Bone marrow (tissue), 2 donors: ENCODE measurements at places on chromosomes 5 and 9.

DNA sequence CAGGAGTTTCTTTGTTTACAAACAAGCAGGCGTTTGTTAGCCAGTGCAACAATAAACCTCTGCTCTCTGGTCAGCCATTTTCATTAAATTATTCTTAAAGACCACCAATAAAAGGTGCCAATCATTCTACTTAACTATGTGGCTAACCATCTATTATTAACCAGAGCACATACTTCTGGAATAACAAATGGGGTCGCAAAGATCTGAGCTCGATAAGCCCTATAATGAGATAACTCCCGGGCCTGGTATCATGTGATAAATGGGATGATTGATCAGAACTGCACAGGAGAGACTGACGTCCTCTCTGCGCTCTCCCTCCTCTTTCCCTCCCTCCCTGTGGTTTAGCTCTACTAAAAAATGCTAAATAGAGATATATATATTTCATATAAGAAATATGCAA, 488.2 kb downstream of the NTRK2 start:
- no peak for DNase-seq

DNA sequence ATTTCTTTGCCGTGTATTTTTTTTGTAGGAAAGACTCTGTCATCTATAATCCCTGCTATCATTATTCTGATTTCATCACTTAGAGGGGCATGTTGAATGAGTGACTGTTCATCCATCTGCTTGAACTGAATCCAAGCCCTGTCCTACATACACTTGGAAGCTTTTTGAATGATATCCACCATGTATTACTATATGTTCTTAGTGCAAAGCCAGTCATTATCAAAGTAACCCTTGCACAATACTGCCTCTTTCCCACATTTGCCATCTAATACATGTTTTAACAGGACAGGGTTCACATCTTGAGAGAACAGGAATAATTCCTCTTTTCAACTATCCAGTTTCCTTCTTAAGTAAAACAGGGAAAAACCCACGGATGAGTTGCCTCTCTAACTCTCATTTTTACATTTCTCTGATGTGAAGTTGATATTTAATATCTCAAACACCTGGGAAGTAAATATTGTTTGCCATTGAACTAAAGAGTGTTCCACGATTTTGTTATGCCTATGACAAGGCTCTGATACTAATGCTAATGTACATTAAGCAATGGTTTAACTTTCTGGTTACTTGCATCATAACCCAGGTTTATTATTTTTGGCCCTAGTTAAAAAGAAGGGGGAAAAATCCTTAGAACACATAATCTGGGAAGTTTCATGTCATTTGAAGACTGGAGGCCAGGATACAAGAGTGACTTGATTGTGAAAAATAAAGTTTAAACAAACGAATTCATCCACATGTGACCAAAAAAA, 103.7 kb upstream of the TARS1 start:
- DNase-seq, result no peak

- no peak for DNase-seq
Measured at GRCh38 chr5:348726-349125, 27.2 kb downstream of the AHRR start.

- peak; percentile 49 for DNase-seq
Measured at GRCh38 chr5:68251386-68251785, 35.8 kb downstream of the PIK3R1 start.

- no peak for DNase-seq
Measured at GRCh38 chr5:8644377-8644776, 775.4 kb downstream of the MTRR start.

GRCh38 chr5:3348576-3349535, 246.8 kb upstream of the IRX1 start:
- DNase-seq, result no peak

- DNase-seq, result no peak
Measured at GRCh38 chr5:154647114-154647760, 107.9 kb upstream of the LARP1 start.

- DNase-seq, result no peak
Measured at GRCh38 chr5:169251333-169252084, 49.4 kb downstream of the SLIT3 start.

DNA sequence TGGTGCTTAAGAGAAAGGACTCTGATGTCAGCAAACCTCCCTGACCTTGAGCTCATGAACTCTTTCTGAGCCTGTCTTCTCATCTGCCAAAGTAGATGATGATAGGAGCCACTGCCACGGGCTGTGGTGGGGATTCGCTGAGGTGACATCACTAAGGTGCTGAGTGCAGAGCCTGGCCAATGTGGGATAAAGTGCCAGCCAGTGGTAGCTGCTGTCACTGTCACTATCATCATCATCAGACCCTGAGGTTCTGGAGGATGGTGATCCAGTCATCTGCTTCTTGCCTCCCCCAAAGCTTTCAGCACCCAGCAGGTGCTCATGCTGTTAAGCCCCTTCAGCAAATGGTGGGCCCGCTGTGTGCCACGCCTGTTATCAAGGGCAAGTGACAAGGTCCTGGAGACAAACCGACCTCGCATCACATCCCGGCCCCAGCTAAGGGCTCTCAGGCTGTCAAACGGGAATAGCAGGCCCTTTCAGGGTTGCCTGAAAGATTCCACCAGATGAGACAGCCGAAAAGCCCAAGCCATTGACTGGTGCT, 6.4 kb downstream of the FPGS start:
- DNase-seq, result no peak

DNA sequence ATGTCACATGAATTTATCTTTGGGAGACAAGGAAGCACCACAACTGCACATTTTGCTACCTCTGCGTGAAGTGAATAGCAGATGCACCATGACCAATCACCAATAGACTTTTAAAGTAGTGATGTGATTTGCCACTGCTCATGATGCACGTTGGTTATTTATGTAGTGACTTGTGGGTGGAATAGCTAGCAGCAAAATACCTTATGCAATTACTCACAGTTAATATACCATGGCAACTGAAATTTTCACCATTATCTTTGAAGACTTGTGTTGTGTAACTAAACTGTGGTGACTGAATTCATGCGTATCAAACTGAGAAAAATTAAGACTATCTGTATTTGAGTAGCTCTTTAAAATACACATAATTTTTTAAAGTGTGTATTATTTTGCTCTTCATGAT, 46.2 kb upstream of the TUSC1 start:
- no peak for DNase-seq

DNA sequence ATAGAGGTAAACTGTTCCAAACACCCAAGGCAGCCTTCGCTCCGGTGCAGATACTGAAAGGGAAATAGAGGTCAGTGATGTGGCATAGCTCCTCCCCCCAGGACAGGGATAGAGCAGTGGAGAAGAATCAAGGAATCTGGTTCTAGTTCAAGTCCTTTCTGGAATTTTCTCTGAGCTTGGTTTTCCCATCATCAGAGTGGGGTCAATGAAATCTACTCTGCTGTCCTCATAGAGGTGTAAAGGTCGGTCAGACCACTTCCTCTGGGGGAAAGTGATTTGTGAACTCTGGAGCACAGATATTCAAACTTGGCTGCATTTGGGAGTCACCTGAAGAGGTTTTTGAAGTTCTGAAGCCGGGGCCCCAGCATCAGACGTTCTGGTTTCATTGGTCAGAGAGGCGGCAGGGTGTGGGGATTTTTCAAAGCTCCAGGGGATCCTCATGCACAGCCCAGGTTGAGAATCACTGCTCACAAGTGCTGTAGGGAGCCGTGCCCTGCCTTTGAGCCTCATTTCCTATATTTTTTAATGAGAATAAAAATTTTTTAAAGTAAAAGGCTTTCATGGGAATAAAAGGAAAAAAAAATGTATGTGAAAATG, 105.7 kb upstream of the RAD23B start:
- DNase-seq, result no peak

DNA sequence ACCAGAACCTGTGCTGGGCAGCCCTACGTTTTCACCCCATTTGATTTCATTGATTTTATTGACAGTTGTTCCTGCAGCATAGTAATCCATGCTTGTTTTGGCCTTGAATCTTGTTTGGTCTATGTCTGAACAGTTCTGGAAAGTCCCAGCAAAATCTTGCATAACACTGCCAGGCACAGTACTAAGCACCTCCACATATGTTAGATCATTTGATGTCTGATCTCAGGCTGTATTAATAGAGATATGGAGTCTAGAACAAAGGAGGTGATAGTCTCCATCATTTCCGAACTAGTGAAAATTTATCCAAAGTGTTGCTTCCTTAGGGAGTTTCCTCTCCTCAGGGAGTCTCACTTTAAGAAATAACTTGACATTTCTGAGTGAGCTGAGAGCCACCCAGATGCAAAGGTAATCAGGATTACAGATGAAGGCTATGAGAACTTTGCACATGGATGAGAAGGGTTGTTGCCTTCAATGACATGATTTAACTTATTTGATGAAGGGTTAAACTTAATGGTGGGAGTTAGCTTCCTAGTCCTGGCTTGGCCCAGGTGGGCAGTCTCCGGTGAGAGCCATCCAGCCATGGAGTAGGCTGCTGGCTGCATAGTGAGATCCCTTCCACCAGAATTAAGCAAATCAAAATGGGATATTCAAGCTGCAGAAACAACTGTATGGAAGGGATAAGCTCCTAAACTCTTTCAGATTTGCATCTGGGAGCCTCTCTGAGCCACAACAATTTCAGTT, 173.8 kb upstream of the MVB12B start:
- no peak for DNase-seq
